ENCODE measurements at places on chromosomes 16 and 17. TPM values are rescaled to one million over a fixed set of nuclear protein-coding genes. Genes with fewer than 3 reads are reported as not detected.

The GLTPD2 gene
- total RNA-seq: 23.6 TPM

The NPTX1 gene
- not detected for total RNA-seq

The FOXC2 gene
- not detected for total RNA-seq

The ITGA2B gene
- total RNA-seq: not detected

DNA sequence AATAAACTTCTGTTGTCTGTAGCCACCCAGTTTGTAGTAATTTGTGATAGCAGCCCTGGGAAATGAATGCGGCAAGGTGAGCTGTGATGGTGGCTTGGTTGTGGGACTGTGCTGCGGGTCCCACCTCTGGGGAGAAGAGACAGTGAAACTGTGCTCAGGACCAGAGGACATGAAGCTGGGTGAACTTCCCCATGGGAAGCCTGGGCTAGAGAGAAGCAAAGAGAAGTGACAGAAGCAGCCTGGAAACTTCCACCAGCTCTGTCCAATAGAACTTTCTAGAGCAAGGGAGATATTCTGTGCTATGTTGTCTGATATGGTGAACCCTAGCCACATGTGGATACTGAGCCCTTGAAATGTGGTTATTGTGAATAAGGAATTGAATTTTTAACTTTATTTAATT is 51.5 kb upstream of the EMP2 start:
- DNase-seq: no peak

GRCh38 chr16:85197611-85198566 is 85.6 kb upstream of the CIBAR2 start:
- no peak for DNase-seq
